ENCODE measurements at places on chromosomes 2 and 18.

GRCh38 chr2:22375096-22375495 lies 1009.9 kb upstream of the KLHL29 start:
- DNase-seq, result no peak

DNA sequence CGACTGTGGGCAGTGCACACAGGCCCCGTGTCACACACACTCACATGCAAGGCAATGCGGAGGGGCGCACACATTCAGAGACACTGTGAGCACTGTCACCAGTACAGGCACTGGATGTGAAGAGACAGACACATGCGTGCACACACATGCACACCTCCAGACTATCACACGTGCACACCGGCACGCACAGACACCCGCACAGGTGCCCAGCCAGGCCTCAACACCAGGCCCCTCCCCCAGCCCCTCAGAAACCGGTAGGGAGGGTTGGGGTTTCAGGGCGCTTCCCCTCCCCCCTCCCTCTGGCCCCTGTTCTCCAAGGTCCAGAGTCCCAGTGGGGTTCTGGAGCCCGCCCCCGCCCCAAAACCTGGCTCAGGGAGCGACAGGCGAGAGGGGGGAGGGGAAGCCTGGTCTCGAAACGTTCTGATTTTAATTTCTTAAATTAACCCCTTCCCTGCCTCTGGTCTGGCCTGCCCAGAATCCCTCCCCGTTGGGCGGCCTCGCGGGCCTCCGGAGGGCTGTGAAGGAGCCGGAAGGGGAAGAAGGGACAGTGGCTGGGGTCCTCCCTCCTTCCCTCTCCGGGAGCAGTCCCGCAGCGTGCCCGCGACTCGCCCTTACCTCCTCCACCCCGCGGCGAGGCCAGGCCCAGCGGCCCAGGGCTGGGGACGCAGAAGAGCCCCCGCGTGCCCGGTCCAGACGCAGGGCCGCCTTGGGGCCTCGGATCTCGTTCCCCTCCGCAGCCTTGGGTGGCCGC lies 558 bp downstream of the FBXO41 start:
- DNase-seq, result no peak

DNA sequence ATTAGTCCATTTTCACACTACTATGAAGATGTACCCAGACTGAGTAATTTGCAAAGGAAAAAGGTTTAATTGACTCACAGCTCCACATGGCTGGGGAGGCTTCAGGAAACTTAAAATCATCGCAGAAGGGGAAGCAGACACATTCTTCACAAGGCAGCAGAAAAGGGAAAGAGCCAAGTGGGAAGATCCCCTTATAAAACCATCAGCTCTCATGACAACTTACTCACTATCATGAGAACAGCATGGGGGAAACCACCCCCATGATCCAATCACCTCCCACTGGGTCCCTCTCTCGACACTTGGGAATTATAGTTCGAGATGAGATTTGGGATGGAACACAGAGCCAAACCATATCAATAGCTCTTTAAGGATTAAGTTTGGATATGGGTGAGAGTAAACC lies 246.1 kb upstream of the CYRIA start:
- no peak for DNase-seq

GRCh38 chr18:52334896-52335295 lies 5.1 kb upstream of the DCC start:
- no peak for DNase-seq

- DNase-seq, result peak; percentile 41
These were observed 46.0 kb downstream of the TMEFF2 start for GRCh38 chr2:192148620-192149321.

- DNase-seq, result no peak
These were observed 100.3 kb upstream of the NEUROD1 start for GRCh38 chr2:181780657-181781056.

DNA sequence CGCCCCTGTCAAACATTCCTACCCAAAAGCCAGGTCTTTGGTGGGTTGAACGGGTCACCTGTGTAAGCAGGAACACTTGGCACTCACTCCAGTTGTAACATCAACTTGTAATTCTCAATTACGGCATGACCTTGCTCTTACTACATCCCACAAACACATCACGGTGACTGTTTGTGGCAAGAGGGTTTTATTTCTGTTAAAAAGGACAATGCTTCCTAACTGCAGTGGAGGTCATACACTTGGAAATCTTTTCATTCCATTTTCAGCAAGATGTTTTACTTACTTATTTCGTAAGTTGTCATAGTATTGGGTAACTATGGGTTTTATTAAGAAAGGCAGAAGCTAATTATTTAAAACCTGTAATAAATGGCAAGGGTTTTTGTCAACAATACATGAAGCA lies 126.1 kb downstream of the ZNF516 start:
- DNase-seq, result peak; percentile 31

GRCh38 chr18:49650426-49650891 lies 88.6 kb downstream of the LIPG start:
- DNase-seq, result no peak

DNA sequence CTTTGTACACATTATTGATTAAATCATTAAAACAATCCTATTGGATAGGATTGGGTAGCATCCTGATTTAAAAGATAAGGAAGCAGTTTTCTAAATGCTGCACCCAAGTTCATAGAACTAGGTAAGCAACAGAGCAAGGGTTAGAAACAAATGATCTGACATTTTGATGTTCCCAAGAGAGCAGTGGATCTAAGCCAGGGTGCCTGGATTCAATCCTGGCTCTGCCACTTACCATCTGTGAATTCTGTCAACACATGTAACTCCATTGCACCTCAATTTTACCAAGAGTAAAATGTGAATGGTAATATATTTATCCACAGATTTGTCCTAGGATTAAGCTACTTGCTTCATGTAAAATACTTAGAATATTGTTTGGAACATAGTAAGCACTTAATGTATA lies 982.6 kb upstream of the FANCL start:
- DNase-seq, result no peak

- DNase-seq, result no peak
These were observed 64.3 kb downstream of the HNMT start for GRCh38 chr2:138028538-138028937.

GRCh38 chr2:9001229-9001628 lies 2.3 kb downstream of the MBOAT2 start:
- peak; percentile 68 for DNase-seq

DNA sequence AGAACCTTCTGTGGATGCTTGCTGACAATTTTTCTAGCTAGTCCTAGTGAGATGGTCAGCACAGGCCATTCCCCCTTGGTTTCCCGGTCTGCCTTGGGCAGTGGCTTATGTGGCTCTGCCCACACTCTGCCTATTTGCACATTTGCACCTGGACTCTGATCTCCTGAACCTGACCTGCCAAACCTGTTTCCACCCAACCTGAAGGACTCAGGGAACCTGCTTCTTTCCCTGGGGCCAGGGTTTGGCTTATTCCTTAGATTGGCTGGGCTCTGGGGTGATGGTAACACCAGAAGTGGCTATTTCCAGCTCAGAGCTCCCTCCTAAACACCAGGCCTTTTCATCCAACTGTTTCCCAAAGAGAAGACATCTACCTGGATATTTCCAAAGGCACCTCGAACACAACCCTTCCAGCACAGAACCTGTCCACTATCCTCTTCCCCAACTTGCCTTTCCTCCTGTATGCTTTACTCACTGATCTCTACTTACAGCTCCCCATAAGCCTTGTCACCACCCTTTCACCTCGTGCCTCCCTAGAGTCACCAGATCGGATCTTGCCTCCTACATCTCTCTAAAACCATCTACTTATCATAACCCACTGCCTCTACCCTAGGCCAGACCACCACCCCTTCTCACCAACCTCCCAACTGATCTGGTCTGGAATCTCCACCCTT lies 5.8 kb upstream of the MTA3 start:
- no peak for DNase-seq

- no peak for DNase-seq
These were observed 130.0 kb downstream of the LPIN1 start for GRCh38 chr2:11876436-11876835.

DNA sequence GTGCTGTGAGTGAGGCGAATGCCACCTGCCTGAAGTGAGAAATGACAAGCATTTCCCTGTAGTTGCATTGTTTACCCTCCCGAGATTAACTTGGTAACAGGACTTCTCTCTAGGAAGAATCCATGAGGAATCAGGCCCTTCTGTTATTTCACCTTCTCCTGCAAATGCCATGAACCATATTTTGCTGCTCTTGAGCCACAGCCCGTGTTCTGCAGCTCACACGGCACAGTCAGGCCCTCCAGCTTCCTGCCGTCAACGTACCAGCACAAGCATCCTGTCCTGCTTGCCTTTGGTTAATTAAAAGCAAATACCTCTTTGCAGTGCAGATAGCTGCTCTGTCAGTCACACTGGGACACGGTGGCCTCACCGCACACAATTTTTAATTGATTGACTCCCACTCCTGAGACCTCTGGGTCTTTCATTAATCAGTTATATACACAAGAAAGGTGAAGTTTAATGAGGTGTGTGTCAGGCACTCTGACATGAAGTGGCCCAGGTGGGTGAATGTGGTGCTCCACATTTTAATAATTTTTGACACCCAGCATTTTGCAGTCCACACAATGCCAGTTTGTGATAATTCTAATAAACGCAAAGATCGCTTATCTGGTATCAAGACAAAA lies 95.3 kb upstream of the ASB18 start:
- DNase-seq, result no peak

DNA sequence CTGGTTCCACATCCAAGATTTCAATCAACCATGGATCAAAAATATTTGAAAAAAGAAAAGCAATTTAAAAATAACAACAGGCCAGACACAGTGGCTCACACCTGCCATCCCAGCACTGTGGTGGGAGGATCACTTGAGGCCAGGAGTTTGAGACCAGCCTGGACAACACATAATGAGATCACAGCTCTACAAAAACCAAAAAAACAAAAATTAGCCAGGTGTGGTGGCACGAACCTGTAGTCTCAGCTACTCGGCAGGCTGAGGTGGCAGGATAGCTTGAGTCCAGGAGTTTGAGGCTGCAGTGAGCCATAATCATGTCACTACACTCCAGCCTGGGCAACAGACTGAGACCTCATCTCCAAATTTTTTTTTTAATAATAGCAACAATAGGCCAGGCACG lies 13.4 kb upstream of the SPATA3 start:
- DNase-seq, result no peak

DNA sequence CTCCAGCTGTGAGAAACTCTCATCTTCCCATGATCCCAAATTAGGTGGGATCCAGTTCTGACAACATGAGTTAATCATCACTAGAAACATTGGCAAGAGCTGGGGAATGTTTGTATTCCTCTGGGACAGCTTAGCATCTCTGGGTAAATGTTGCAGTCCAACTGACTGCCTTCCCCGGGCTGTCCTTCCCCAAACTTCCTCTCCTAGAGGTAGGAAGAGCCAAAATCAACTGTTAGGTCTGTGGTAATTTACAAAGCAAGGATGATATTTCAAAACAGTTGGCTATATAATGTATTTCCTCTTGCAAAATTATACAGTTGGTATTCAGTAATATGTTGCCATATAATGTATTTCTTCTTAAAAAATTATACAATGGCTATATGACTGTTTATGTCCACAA lies 148.5 kb downstream of the MGAT5 start:
- DNase-seq, result peak; percentile 55

DNA sequence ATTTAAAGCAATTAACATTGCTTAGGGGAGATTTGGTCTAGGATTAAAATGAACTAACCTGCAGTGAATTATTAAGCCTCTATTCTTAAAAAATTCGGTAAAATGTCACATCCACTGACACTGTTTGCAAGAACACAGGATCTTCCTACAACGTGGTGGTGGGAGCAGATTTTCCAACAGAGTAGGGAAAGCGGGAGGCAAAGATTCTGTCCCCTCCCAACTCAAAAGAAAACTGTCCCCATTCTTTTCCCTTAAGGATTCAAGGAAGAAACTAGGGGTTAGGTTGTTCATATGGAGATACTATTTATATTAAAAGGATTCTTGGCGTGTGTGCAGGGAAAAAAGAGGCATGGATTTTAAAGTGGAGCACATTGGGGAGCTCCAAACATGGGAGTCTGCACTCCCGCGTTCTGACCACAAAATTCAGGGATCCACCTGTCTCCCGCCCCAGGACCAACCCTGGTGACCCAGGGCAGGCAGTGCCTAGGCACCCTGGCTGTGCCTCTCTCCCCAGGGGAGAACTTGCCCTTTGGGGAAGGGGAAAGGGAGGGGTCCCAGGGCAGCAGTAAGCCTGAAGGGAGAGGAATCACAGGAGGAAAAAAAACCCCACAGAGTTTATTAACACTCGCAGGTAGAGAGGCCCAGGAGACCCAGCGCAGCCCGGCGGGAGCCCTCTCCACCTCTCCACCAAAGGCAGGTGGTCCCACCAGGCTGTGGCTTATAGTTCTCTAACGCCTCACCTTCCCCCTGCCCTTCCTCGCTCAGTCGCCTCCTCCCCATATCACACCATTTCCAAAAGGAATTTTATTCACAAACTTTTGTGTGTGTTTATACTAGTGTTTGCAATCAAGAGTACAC lies 2.3 kb downstream of the PTGR3 start:
- DNase-seq, result no peak

- no peak for DNase-seq
These were observed 11.6 kb downstream of the OXER1 start for GRCh38 chr2:42752314-42752713.

DNA sequence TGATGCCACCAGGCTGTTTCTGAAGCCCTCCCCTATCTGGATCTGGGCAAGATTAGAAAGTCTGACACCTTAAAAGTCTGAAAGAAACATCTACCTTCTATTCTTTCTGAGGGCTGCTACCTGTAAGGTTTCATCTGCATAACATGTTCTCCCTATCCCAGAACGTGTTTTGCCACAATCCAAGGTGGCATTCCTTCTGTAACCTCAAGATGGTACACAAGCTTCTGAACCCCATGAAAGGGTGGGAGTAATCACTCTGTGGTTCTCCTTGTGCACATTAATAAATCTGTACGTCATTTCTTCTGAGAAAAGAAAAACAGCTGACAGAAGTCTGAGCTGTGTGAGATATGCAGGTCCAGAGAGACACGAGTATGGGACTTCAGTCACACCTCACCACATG lies 41.8 kb upstream of the MSH6 start:
- DNase-seq, result no peak

DNA sequence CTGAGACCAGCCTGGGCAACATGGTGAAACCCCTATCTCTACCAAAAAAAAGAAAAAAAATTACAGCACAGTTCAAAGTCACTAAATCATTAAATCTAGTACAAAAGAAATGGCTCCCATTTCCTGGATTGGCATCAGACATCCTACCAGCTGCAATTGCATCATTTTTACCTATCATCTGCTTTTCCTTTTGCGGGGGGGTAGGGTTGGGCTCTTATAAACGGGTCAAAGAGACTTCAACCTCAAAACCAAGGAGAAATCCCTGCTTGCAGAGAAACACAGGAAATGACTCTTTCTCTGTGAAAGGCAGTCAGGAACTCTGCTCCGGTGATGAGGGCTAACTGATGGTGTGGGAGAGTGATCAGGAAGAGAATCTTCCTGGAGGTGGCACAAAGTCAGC lies 45.3 kb upstream of the RFX8 start:
- peak; percentile 71 for DNase-seq

DNA sequence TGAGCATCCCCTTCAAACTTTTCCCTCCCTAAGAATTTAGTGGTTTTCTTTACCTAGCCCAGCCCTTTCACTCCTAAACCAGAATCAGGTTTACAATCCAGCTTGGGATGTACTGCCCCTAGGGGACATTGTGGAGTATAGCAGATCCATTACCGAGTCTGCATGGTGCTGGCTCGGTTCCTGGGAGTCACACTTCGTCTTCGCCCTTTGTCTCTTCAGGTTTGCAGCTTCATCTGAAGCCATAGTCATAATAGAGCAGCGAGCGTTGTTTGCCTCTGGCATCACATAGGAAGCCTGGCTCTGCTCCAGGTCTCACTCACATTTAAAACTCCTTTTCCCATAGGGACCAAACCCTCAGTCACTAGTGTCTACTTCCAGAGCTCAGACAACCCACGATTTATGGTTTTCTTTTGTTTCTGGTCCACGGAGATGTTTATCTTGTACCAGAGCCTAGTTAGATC lies 16.8 kb upstream of the LYPD6 start:
- DNase-seq, result peak; percentile 31

Measured in iris pigment epithelial cell (primary cell).